ENCODE measurements at places on chromosomes 2 and 18.

DNA sequence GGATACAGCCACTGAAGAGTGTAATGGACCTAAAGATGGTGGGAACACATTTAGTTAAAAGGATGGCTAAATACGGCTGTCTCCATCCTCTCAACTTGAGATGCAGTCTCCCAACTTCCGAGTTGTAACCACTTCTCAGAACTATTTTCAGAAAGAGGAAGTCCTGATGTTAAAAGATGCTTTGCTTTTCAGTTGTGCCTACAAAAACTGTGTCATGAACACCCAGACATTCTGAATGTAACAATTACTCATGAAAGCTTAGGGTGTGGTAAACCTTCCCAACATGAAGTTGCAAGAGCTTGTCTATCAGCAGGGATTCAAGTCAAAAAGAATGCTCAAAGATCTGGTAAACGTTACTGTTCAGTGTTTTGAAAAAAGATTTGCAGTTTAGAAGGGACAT is 147.9 kb downstream of the DOCK10 start:
- no peak for DNase-seq

DNA sequence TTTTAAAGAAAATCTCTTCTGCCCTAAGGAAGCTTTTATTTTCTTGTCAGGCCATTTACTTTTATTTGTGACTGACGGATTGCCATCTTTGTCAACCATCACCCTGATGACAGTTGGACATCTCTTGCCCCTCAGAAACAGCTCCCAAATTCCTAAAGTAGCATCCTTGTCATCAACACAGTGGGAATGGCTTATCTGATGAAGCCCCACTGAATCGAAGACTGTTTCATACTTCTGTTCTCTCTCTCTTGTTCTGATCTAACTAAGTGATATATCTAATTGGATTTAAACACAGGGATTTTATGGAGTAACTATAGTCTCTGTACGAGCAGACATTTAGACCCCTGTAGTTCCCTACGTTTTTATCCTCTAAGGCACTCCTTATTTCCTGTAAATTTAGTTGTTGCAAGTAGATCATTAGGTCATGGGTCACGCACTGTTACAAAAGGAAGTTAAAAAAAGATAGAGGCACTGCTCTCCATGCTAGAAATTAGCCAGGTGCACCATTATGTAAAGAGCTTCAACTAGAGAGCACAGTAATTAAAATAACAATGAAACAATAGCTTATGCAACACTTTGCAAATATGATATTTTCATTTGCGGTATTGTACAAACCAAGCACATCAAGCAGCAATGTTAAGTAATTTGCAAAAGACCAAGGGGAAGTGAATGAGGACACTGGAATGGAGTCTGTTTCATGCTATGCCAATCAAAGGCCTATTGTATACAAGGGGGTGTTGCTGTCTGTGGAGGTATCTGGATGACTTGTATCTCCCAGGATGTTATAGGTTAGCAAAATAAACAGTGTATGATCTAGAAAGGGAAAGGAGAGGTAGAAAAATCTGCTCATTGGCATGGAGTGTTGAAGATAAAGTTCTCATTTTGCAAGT is 284.7 kb downstream of the LRRTM1 start:
- DNase-seq, result peak; percentile 74

- no peak for DNase-seq
These were observed 275.9 kb downstream of the CDH20 start for GRCh38 chr18:61609131-61609530.

- no peak for DNase-seq
These were observed 297.5 kb upstream of the UBE2E3 start for GRCh38 chr2:180682871-180683270.

DNA sequence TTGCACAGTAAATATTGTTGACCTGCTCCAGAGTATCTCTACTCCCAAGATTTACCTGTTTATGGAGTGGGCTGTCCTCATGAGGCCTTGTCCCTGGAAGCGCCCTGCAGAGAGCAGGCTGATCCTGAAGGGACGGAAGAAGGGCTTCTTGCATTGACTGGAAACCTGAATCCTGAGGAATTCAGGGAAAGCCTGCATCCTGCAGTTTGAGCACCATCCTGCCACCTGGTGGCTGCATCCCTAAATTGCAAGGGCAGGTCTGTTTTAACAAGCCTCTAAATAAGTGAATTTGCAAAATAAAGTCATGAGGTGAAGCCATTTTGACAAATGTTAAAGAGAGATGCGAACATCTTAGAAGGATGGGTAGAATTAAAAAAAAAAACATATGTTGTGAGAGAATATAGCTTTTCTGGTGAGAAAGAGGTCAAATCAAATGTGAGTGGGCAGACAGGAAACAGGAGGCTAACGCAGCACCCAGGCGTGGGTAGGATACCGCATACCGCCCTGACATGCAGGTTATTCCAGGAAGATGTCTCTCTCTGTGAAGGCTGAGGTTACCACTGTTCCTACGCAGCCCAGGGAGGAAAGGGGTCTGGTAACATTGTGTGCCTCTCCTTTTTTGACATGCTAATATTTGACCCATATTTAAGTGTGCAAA is 754.9 kb downstream of the RNF144A start:
- peak; percentile 36 for DNase-seq

- no peak for DNase-seq
These were observed 11.2 kb downstream of the ZNF385B start for GRCh38 chr2:179850188-179850587.

DNA sequence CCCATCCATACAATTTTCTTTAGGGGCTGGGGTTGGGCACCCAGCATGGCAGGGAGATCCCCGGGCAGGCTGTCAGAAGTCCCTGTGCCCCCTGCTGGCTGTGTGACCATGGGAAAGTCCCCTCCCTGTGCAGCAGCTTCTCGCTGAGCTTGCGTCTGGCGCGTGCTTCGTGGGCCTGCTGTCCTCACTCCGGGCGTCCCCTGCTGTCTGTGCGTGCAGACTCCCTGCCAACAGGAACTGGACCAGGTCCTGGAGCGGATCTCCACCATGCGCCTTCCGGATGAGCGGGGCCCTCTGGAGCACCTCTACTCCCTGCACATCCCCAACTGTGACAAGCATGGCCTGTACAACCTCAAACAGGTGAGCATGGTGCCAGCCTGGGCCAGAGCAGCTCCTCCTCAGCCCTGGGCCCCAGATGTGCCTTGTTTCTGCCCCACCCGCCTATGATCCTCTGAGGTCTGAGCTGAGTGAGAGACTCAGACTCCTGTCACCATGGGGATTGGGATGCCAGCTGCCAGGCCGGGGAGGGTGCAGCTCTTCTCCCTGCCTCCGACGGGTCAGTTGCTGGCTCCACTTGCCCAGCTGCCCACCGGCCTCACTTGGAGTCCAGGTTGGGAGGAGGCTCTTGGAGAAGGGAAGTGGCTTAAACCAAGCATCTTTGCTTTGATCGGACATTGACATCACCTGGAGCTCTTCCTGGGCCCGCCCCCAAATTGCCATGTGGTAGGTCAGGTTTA is 28.6 kb downstream of the IGFBP2 start:
- no peak for DNase-seq

DNA sequence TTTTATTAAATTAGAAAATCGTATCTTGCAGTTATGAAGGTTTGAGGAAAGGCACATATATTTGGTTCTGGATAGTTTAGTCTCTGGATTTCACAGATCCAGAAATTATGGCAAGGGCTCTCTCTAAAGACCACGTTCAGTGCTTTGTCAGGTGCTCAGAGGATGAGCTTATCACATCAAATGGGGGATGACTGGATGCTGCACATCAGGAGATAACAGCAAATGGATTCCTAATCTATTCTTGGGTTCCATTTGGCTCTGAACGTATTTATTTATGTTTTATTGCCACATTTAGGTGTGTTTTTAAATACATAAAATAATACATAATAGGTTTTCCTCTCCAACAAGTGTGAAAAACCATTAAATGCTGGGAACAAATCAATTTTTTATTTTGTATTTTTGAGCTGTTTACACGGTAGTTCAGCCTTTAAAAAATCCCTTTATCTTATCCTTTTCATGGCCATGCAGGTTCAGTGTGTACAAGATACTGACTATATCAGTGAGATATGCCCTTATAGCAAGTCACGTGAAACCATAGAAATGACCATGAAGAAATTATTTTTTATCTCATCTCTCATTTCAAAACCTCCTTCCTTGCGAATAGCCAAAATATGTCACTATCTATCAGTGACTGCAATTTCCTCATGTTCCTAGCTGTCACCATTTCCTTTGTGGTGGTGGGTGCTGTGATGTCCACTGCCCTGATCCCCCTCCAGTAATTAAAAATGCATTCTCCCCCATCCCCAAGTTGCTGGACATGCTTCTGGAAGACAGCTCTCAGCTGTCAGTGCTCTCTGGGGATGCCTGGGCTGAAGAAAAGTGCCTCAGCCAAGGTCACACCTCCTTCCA is 25.9 kb upstream of the CXCR4 start:
- DNase-seq, result no peak

- DNase-seq, result no peak
These were observed 147.1 kb downstream of the THADA start for GRCh38 chr2:43448822-43449110.

DNA sequence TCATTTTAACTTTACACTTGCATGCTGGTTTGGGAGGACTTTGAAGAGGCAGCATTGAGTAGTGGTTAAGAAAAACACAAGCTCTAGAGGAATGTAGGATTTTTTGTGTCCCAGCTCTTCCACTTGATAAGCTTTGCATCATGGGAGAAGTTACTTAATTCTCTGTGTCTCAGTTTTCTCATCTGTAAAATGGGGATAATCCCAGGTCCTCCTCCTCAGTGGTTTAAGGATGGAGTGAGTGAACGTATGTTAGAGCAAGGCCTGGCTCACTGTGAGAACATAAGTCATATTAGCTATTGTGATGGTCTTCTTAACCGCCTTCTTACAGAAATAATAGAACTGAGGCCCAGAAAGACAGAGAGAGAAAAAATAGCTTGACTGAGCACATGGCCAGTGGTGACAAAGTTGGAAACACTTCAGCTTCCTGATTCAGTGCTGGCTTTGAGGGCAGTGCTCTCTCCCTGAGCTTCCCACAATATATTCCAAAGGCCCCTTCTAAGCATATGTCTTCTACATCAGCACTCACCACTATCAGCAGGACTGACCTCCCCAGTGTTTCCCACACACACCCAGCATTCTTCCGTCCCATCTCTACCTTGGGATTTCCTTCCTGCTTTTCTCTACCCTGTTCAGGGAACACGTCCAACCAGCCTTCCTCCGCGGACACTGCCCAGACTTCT is 214.9 kb upstream of the TNP1 start:
- DNase-seq, result no peak

DNA sequence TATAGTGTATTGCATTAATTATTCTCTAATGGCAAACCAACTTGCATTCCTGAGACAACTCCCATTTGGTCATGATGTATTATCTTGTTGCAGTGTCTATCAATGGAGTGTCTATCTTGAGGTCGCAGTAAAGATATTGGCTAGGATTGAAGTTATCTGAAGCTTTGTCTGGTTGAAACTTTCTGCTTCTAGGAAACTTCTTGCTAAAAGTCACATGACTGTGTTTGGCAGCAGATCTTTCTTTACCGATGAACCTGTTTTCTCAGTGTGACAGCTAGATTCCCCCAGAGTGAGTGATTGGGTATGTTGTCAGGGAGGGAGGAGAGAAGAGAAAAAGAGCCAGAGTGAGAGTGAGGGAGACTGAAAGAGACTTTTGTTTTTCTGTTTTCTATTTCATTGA is 119.6 kb downstream of the QPCT start:
- no peak for DNase-seq

DNA sequence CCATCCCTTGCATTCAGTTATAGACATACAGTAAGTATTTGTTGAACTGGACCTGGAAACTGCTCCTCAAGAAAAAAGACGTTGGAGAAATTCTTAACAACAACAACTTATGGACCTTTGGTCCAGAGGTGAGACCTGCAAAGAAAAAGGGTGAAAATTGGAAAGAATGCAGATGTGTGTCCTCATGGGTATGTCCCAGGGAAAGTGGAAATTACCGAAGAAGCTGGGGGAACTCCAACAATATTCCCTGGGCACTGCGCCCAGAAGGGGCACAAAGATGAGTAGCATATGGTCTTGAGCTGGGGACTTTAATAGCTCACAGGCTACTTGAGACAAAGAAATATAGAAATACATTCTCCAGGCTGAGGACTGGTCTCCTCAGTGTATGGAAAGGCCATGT is 35.5 kb upstream of the YWHAQ start:
- DNase-seq, result no peak

DNA sequence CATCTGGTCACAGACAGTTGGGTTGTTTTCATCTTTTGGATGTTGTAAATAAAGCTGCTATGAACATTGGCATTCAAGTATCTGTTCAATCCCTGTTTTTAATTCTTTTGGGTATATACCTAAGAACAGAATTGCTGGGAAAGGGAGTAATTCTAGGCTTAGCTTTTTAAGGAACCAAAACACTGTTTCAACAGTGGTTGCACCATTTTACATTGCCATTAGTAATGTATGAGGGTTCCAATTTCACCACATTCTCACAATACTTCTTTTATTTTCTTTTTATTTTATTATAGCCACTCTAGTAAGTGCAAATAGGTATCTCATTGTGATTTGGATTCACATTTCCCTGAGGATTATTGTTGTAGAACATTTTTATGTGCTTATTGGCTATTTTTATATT is 108.9 kb upstream of the GLS start:
- no peak for DNase-seq

DNA sequence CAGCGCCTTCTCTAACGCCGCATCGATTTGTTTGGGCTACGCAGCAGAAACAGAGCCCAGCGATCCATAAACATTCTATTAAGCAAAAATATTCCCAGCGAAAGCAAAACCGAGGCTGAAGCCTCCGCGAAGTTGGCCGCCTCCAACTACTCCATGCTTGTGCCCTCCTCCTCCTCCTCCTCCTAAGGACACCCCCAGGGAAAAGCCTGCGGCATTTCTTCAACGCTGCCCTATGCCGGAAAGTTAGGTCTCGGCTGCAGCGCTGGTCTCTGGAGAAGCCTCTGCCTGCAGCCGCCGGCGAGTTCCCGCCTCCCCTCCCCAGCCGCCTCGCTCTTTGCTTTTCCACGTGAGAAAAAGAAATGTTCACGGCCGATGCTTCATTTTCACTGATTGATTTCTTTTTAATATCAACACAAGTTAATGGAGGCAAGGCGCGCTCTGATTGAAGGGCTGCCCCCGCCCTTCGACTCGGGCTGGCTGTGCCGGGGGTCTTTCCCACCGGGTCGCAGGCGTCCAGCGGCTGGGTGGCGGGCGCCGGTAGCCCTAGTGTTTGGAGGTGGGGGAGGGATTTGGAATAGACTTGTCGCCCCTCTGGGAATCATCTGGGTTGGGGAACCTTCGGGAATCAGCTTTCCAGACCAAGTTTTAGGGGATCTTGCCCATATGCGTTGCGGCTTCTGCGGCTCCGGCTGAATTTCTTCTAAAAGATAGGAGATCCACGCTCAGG is 3.9 kb downstream of the NRP2 start:
- DNase-seq, result no peak

DNA sequence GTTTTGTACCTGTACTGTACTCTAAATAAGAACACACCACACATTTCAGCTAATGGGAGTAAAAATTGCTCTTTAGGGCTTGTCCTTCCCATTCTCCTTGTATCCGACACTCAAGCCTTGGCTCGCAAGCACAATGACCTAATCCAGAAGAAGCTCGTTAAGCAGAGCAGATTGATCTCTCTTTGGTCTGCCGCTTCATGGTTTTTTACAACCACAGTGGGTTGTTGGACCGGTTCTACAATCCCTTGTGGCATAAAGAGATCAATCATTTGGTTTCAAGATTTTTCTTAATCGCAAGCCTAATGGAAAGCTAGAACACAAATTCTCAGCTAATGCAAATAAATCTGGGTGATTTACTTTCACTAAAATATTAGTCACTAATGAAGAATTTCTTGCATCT is 662.1 kb downstream of the LRP1B start:
- no peak for DNase-seq
